ENCODE measurements at places on chromosomes 7 and 10. TPM values are rescaled to one million over a fixed set of nuclear protein-coding genes. Genes with fewer than 3 reads are reported as not detected.

KLF14 gene
- polyA plus RNA-seq, result 0.15 TPM

CHRM2 gene
- 0.12 TPM for polyA plus RNA-seq

GRCh38 chr10:6008497-6009142 lies 31.3 kb upstream of the IL15RA start:
- no peak for DNase-seq
- H3K27me3 ChIP-seq, result no peaks in the 10 kb centered on the region
- no peak overlapping the region for H3K4me3 ChIP-seq
- no peaks in the 10 kb centered on the region for H3K4me1 ChIP-seq

DNA sequence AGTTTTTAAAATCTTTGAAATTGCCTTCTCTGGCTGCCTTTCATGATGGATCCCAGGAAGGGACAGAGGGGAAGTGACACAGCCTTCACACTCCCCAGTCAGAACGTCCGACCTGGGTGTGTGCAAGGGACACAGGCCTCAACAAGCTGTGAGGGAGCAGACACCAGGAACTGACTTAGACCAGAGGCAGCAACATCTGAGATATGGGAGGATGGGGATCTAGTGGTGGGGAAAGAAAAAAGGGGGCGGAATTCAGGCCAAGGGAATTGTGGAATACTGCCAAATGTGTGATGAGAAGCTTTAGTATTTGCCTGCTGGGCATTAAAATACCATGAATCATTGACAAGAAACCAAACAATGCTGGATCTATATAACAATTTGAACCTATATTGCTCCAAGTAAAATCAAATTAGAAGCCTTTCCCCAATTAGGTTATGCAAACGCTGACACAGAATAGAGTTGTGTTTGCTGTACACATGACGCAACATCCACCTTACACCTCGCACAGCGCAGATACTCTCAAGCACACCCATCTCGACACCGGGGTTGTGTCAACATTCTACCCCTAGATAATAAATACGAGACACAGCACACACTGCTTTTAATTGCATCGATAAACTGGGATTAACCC lies 17.2 kb upstream of the MNX1 start:
- no peaks in the 10 kb centered on the region for H3K4me1 ChIP-seq
- H3K36me3 ChIP-seq, result no peaks in the 10 kb centered on the region
- no peak for DNase-seq
- H3K27me3 ChIP-seq, result no peaks in the 10 kb centered on the region
- H3K27ac ChIP-seq, result peak overlapping the region; percentile 37
- H3K4me3 ChIP-seq, result no peak overlapping the region

DNA sequence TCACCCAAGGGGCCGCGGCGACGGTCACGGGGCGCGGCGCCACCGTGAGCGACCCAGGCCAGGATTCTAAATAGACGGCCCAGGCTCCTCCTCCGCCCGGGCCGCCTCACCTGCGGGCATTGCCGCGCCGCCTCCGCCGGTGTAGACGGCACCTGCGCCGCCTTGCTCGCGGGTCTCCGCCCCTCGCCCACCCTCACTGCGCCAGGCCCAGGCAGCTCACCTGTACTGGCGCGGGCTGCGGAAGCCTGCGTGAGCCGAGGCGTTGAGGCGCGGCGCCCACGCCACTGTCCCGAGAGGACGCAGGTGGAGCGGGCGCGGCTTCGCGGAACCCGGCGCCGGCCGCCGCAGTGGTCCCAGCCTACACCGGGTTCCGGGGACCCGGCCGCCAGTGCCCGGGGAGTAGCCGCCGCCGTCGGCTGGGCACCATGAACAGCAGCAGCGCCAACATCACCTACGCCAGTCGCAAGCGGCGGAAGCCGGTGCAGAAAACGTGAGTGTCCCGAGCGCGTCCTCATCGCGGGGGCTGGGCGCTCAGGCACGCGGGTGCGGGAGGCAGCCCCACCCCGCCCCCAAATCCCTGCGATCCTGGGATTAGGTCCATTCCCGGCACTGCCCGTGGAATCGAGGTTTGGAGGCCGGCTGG lies 509 bp downstream of the AHR start:
- peak overlapping the region; percentile 66 for H3K4me3 ChIP-seq
- no peaks in the 10 kb centered on the region for H3K27me3 ChIP-seq
- H3K27ac ChIP-seq, result peak overlapping the region; percentile 96
- peaks cover 16% of the 10 kb centered on the region for H3K4me1 ChIP-seq
- DNase-seq, result peak; percentile 86
- H3K36me3 ChIP-seq, result no peaks in the 10 kb centered on the region

DNA sequence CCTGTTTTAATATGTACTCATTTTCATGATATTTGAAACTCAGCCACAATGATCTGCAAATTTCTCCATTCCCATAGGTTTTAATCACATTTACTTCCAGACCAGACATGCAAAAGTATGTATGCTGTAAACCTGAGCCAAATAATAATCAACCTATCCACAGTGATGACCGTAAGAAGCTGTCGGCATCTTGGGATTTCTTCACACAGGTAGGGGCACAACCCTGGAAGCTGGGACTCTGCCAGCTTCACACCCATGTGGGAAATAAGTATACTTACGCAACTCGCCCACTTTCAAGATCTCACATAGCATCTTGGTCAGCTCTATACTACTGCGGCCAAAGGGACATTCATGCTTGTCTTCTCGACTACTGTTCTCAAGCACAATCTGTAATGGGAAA lies 352.3 kb downstream of the ELMO1 start:
- H3K27me3 ChIP-seq, result no peaks in the 10 kb centered on the region
- H3K4me1 ChIP-seq, result no peaks in the 10 kb centered on the region
- H3K27ac ChIP-seq, result no peak overlapping the region
- no peak for DNase-seq
- no peaks in the 10 kb centered on the region for H3K36me3 ChIP-seq

GRCh38 chr10:125025341-125025740 lies 83.4 kb downstream of the ZRANB1 start:
- no peak overlapping the region for H3K27ac ChIP-seq
- H3K4me1 ChIP-seq, result peaks cover 36% of the 10 kb centered on the region
- no peaks in the 10 kb centered on the region for H3K36me3 ChIP-seq

DNA sequence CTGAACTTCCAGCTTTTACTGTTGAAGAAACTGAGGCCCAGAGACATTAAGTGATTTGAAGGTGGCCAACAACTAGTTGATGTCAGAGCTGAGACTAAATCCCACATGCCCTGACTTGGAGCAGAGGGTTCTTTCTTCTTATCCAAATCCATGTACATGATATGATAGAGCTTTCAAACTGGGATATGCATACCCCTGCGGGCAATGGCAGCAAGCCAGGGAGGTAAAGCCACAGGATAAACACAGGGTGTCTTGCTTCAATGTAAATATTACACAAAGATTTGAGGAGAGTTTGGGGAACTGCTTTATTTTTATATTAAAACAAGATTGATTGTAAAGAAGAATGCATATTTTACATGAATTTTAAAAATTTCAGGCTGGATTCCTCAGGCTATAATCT lies 2.3 kb upstream of the LRRC72 start:
- H3K27me3 ChIP-seq, result no peaks in the 10 kb centered on the region
- no peaks in the 10 kb centered on the region for H3K4me1 ChIP-seq
- DNase-seq, result no peak
- no peaks in the 10 kb centered on the region for H3K36me3 ChIP-seq
- no peak overlapping the region for H3K27ac ChIP-seq
- H3K4me3 ChIP-seq, result no peak overlapping the region

DNA sequence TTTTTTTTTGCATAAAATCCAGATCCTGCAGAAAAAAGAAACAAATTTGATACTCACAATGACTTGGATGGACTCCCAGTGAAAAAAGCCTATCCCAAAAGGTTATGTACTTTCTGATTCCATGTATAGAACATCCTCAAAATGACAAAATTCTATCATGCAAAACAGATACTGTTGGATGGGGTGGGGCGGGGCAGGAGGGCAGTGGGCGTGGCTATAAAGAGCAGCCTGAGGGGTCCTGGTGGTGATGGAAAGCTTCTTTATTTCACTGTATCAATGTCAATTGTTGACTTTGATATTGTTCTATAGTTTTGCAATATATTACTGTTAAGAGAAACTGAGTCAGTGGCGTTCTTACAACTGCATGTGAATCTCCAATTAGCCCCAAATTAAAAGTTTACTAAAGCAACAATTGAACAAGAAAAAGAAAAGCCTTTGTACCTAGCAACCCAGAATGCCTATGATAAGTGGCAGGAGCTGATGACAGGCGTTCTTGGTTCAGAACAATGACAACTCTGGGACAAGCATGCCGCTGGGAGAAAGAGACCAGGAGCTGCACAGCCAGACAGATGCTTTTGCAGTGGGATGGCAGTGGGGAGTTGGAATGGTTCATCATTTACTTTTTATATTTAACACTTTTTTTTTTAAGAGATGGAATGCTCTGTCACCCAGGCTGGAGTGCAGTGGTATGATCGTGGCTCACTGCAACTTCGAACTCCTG lies 101.9 kb downstream of the LHPP start:
- no peak overlapping the region for H3K4me3 ChIP-seq
- DNase-seq, result no peak
- peaks cover 3% of the 10 kb centered on the region for H3K4me1 ChIP-seq

- H3K4me1 ChIP-seq, result no peaks in the 10 kb centered on the region
- H3K27ac ChIP-seq, result no peak overlapping the region
- no peaks in the 10 kb centered on the region for H3K36me3 ChIP-seq
- H3K27me3 ChIP-seq, result no peaks in the 10 kb centered on the region
- DNase-seq, result no peak
- no peak overlapping the region for H3K4me3 ChIP-seq
Measured at GRCh38 chr7:155893664-155894063, 81.4 kb upstream of the SHH start.

- no peak overlapping the region for H3K27ac ChIP-seq
- DNase-seq, result no peak
- H3K27me3 ChIP-seq, result no peaks in the 10 kb centered on the region
Measured at GRCh38 chr7:68014031-68014736, 1017.6 kb downstream of the TYW1 start.

- H3K27ac ChIP-seq, result no peak overlapping the region
- H3K4me3 ChIP-seq, result no peak overlapping the region
- no peaks in the 10 kb centered on the region for H3K27me3 ChIP-seq
- H3K36me3 ChIP-seq, result no peaks in the 10 kb centered on the region
- no peak for DNase-seq
- no peaks in the 10 kb centered on the region for H3K4me1 ChIP-seq
Measured at GRCh38 chr10:95831076-95831475, 75.1 kb downstream of the ENTPD1 start.

DNA sequence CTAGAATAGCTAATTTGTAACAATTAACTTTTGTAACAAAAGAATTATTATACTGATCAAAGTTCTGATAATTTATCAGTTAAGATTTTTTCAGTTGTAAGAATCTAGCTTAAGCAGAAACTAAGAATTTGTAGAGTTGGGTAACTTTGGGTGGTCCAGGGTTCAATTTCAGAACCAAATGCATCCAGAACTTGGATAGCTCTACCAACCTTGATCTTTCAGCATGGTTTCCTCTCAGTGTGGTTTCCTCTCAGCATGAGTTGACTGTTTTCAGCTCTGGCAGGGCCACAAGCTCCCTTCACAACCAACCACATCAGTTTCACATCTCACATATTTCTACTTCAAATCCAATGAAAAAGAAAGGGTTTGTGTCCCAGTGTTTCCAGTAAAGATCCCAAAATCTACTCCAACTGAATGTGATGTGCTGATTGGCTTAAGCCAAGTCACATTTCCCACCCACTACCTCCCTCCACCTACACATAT lies 3.3 kb upstream of the FAS start:
- H3K4me1 ChIP-seq, result no peaks in the 10 kb centered on the region
- no peak for DNase-seq

GRCh38 chr7:106282390-106282789 lies 2.4 kb downstream of the NAMPT start:
- peak overlapping the region; percentile 83 for H3K4me3 ChIP-seq
- no peak for DNase-seq
- H3K36me3 ChIP-seq, result no peaks in the 10 kb centered on the region
- peak overlapping the region; percentile 96 for H3K27ac ChIP-seq

GRCh38 chr7:117238472-117238871 lies 84.4 kb downstream of the WNT2 start:
- H3K27me3 ChIP-seq, result no peaks in the 10 kb centered on the region

DNA sequence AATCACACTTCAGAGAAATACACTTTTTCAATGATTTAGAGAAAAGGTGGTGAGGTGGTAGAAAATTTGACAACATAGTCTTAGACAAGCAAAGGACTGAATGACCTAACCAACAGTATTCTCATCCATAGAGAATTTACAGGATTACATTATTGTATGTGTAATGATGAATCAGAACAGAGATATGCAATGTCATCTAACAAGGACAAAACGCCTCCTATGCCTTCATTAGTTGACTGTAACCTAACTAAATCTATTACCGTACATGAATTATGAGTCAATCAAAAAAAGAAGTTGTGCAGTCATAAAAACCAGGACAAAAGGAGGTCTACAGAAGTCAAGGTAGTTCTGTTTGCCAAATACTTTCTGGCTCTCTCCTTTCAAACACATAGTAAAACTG lies 66.5 kb downstream of the RAB11FIP2 start:
- no peaks in the 10 kb centered on the region for H3K36me3 ChIP-seq
- no peak overlapping the region for H3K27ac ChIP-seq
- no peaks in the 10 kb centered on the region for H3K27me3 ChIP-seq
- H3K4me1 ChIP-seq, result no peaks in the 10 kb centered on the region
- no peak for DNase-seq

DNA sequence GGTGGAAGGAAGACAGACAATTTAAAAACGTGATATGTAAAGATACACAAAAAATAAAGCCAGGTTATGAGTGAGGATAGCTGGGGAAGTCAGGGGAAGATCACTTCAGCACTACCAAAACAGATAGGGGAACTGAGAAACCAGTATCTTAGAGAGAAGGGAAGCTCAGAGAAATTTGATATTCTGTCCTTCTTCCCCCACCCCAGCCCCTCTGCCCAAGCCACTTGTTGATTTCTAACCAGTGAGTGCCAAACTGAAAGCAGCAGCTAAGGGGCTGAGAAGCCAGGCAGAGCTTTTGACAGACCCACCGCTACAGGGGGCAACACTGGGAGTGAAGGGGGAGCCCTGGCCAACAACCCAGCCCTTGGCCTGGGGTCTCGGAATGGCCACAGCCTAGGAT lies 9.1 kb upstream of the SLC29A3 start:
- H3K27me3 ChIP-seq, result no peaks in the 10 kb centered on the region
- no peak overlapping the region for H3K4me3 ChIP-seq
- no peak overlapping the region for H3K27ac ChIP-seq
- H3K36me3 ChIP-seq, result no peaks in the 10 kb centered on the region
- H3K4me1 ChIP-seq, result peaks cover 5% of the 10 kb centered on the region

DNA sequence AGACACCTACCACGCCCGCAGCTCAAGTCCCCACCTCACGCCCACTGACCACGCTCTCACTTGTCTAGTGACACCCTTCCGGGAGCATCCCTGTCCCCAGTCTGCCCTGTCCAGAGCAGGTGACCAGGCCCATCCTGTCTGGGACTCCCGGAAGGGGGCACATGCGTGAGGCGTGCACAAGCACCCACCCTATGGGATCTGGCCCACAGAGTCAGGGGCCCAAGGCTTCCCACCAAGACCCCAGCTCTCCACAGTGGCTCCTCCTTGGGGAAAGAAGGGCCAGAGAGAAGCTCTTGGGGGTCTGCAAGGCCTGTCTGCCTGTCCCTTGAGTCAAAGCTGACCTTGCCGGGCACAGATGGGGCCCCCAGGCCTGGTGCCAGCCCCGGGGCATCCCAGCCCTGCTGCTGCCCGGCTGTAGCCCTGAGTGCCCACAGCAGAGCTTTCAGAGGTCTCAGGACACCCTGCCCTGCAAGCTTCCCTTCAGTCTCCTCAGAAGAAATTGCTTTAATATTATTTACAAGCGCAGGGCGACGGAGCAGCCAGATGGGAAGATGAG lies 195.0 kb downstream of the ELFN1 start:
- H3K4me3 ChIP-seq, result no peak overlapping the region
- no peak for DNase-seq
- H3K27ac ChIP-seq, result no peak overlapping the region
- no peaks in the 10 kb centered on the region for H3K4me1 ChIP-seq
